ENCODE measurements at places on chromosomes 12 and 14. TPM values are rescaled to one million over a fixed set of nuclear protein-coding genes. Genes with fewer than 3 reads are reported as not detected.

Gene ABCC9
- not detected for total RNA-seq

Gene AQP5
- not detected for total RNA-seq

Gene RPS6KL1
- 0.55 TPM for total RNA-seq

Gene FAIM2
- total RNA-seq: not detected

Gene SLC17A8
- not detected for total RNA-seq

Gene EDDM3A
- not detected for total RNA-seq

Gene TMEM30B
- total RNA-seq: 0.09 TPM

Gene GZMH
- not detected for total RNA-seq

Gene ACOT2
- total RNA-seq: 52.6 TPM

Gene SERPINA3
- 11.0 TPM for total RNA-seq

Gene CLEC1A
- not detected for total RNA-seq

Gene KRT2
- not detected for total RNA-seq

Gene ANO4
- total RNA-seq: 0.13 TPM

Gene ANKRD33
- not detected for total RNA-seq

Gene VPS29
- total RNA-seq: 135 TPM

Gene CD4
- total RNA-seq: not detected

All from A549 treated with ZK216348 at 1 μM for 4 hours (cell line).